NCI-H1092 (cell line): ENCODE measurements at places on chromosomes 4 and X.

GRCh38 chr4:3248811-3249661 lies at the start of gene MSANTD1:
Gene MSANTD1 (plus strand): TSS chr4:3249159. CDS start chr4:3249223, 64 bp downstream.
- DNase-seq, result no peak

- DNase-seq, result no peak
Measured at GRCh38 chr4:147980586-147980985, 248.7 kb downstream of the ARHGAP10 start.

- DNase-seq, result no peak
Measured at GRCh38 chr4:159185591-159186023, 82.7 kb downstream of the RAPGEF2 start.

DNA sequence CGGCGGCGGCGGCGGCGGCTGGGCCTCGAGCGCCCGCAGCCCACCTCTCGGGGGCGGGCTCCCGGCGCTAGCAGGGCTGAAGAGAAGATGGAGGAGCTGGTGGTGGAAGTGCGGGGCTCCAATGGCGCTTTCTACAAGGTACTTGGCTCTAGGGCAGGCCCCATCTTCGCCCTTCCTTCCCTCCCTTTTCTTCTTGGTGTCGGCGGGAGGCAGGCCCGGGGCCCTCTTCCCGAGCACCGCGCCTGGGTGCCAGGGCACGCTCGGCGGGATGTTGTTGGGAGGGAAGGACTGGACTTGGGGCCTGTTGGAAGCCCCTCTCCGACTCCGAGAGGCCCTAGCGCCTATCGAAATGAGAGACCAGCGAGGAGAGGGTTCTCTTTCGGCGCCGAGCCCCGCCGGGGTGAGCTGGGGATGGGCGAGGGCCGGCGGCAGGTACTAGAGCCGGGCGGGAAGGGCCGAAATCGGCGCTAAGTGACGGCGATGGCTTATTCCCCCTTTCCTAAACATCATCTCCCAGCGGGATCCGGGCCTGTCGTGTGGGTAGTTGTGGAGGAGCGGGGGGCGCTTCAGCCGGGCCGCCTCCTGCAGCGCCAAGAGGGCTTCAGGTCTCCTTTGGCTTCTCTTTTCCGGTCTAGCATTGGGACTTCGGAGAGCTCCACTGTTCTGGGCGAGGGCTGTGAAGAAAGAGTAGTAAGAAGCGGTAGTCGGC lies 528 bp downstream of the FMR1 start:
- peak; percentile 45 for DNase-seq

DNA sequence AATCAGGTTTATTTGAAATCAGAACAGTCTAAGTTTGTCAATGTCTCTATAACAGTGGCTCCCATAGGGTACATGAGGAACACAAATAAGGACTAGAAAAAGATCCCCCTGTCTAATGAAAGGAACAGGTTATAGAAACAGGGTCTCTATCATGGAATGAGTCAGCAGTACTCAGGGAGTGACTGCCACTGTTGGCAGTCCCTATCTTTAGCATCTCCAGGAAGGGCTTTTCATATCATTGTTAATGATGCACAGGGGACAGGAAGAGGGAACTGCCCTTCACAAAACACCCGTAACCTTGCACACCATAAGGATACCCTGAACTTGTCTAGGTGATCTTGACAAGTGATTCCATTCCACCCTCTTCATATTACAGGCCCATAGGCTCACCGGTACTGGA lies 38.5 kb upstream of the SMIM10L2A start:
- DNase-seq, result no peak

DNA sequence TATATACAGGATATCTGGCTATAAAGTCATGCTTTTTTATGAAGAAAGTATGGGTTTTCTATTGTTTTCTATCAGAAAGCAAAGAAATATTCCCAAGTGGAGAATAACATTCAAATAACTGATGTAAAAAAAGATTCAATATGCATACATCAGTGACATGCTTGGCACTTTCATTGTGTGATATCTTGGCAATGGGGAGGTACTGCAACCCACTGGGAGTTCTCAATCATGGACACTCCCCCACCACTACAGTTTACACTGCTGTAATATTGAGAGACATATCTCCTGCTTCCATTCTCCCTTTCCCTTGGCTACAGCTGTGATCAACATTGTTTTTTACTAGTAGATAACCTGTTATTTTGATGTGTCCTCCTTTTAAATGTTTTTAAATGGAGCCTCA lies 257.8 kb downstream of the CAMK2D start:
- DNase-seq, result no peak

- DNase-seq, result no peak
Measured at GRCh38 chr4:95358421-95358820, 190.4 kb downstream of the UNC5C start.

- DNase-seq, result no peak
Measured at GRCh38 chr4:137212601-137213000, 319.7 kb downstream of the PCDH18 start.

- peak; percentile 82 for DNase-seq
Measured at GRCh38 chrX:115892787-115893671, 277.5 kb upstream of the AGTR2 start.

- DNase-seq, result no peak
Measured at GRCh38 chrX:48475296-48475695, 703 bp upstream of the FTSJ1 start.

GRCh38 chr4:10648479-10648878 lies 36.1 kb downstream of the CLNK start:
- no peak for DNase-seq

DNA sequence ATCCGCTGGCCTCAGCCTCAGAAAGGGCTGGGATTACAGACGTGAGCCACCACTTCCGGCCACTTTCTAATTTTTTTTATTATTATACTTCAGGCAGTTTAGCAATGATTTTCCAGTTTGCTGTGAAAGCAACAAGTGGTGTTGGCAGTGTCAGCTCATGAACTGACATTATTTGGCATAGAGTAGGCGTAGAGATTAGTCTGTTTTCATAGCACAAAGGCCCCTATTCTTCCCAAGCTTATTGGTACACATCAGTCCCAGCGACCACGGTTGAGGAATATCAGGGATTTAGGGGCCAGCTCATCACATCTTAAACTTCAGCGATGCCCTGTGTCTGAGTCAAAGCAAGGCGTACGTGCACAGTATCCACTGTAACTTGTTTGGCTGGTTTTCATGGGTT lies 53.0 kb upstream of the RASSF6 start:
- DNase-seq, result no peak
